ENCODE measurements at places on chromosomes 12 and 14.
A peak's percentile ranks its signal among the peaks of the same experiment; 100 is the strongest.

DNA sequence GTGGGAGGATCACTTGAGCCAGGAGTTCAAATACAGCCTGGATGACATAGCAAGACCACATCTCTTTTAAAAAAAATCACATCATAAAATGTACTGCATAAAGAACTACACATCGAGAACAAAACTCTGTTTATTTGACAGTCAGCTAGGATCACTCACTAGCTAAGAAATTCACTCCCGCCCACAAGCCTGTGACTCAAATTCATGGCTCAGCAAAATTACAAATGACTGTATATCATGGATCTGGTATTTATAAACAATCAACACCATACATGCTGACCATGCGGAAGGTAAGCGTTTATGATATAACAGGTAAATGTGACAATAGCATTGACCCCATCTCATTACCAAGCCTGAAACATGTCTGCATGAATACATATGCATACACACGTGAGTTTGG is 206.5 kb downstream of the EFCAB11 start:
- DNase-seq, result no peak

- no peak for DNase-seq
Observed at GRCh38 chr12:71552728-71553501, 110.7 kb downstream of the ZFC3H1 start.

- no peak for DNase-seq
Observed at GRCh38 chr12:95736631-95737030, 53.9 kb downstream of the NTN4 start.

DNA sequence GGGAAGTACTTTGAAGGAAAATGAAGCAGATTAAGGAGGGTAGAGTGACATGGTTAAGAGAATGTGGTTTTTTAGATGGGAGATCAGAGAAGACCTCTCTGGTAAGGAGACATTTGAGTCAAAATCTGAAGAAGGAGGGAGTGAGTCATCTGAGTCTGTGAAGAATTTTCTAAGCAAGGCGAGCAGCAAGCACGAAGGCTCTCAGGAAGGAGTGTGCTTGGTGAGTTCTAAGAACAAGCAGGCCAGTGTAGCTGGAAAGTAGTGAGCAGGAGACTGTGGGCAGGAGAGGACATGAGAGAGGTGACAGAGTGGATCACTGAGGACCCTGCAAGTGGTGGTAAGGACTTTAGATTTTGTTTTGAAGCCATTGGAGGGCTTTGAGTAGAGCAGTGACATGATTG is 76.3 kb upstream of the FUT8 start:
- no peak for DNase-seq

- DNase-seq, result no peak
Observed at GRCh38 chr14:49857427-49858003, 4.9 kb upstream of the NEMF start.

DNA sequence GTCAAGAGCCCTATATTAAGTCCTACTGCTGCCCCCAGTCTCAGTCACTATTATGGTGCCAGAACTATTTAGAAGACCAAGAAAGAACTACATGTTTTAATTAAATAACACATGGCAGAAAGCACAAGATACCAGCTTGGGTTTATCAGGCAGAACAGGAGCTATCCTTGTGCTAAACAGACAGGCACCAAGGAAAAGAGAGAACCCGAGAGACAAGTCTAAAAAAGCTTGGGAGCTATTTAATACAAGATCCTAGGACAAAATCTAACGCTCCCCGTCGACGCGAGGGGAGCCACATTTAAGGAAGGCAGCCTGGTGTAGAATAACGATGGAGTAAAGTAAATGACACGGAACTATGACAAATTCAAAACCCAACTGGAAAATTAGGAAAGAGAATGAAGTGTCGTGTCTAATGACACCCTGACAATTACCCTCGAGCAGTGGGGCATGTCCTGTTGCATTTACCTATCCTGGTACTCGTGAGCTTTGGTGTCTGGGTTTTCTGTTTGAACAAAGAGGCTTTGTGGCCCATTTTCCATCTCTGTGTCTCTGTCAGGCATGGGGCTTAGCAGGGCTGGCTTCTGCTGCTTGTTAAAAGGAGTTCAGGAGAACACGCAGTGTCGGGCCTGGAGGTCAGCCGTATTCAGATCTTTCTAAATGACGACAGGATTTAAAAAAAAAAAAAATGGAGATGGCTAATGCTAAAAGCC is 140.6 kb downstream of the ETNK1 start:
- no peak for DNase-seq

GRCh38 chr12:101795013-101795412 is 35.7 kb downstream of the GNPTAB start:
- no peak for DNase-seq

DNA sequence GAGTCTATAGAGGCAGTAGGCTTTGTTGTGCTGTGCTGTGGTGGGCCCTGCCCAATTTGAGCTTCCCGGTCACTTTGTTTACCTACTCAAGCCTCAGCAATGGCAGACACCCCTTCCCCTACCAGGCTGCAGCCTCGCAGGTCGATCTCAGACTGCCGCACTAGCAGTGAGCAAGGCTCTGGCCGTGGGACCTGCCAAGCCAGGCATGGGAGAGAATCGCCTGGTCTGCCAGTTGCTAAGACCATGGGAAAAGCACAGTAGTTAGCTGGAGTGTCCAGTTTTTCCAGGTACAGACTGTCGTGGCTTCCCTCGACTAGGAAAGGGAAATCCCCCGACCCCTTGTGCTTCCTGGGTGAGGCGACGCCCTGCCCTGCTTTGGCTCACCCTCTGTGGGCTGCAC is 26.3 kb downstream of the ANO6 start:
- DNase-seq, result no peak

GRCh38 chr12:120142231-120142877 is 25.8 kb upstream of the RAB35 start:
- no peak for DNase-seq

DNA sequence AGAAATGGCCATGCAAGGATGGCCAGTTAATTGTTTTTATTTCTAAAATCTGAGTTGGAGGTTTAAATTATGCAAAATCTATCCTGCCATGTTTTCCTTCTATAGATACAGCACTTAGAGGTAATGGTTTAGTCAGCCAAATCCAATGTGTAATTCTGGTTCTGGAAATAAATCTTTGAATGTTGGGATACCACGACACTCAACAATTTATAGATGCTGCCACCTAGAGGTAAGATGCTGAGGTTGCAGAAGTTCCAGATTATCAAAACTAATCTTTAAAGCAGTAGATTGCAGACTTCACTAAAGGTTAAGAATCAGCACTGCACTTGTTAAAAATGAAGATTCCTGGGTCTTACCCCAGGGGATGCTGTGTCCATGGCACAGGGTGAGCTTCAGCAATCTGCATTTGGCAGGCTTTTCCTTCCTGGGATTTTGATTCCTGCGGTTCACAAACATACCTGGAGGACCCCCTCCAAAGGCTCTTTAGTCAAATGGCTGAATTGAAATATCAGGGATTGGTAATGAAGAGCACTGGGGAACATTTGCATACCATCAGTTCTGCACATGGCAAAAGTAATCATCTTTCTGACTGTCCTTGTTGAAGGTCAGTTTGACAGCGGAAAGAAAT is 53.4 kb upstream of the ANO4 start:
- peak; percentile 22 for DNase-seq

GRCh38 chr12:10829994-10830393 is 3.8 kb upstream of the TAS2R10 start:
- no peak for DNase-seq

Measured in HTR-8/SVneo (cell line).